ENCODE measurements at places on chromosomes 16 and 17.
A peak's percentile ranks its signal among the peaks of the same experiment; 100 is the strongest.

DNA sequence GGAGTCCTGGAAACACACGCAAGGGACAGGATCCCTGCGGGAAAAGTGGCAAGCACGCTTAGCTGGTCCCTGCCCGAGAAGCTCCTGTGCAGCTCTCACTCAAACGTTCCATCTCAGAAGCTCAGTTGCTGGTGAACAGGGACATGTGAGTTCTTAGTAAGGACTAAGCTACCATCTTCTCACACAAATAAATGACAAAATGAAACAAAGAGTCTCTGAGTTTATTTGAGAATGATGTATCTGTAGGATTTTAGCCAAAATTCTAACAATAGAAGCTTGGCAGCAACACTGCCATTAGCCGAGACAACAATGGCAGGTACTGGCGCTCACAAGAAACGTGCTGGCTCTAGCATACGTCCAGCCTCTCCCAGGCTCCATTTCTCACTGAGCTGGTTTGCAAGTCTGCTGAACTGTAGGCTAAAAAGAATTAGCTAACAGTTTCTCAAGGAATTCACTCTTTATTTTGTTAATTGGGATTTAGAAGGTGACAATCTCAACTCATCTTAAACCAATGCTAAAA is 90.2 kb downstream of the VPS53 start:
- H3K27me3 ChIP-seq = no peaks in the 10 kb centered on the region
- H3K4me1 ChIP-seq = no peaks in the 10 kb centered on the region
- no peak overlapping the region for H3K4me3 ChIP-seq

GRCh38 chr17:50582741-50583140 is 22.2 kb downstream of the CACNA1G start:
- H3K27me3 ChIP-seq = no peaks in the 10 kb centered on the region
- no peaks in the 10 kb centered on the region for H3K4me1 ChIP-seq
- no peaks in the 10 kb centered on the region for H3K36me3 ChIP-seq
- H3K27ac ChIP-seq = no peak overlapping the region
- no peak overlapping the region for H3K4me3 ChIP-seq

DNA sequence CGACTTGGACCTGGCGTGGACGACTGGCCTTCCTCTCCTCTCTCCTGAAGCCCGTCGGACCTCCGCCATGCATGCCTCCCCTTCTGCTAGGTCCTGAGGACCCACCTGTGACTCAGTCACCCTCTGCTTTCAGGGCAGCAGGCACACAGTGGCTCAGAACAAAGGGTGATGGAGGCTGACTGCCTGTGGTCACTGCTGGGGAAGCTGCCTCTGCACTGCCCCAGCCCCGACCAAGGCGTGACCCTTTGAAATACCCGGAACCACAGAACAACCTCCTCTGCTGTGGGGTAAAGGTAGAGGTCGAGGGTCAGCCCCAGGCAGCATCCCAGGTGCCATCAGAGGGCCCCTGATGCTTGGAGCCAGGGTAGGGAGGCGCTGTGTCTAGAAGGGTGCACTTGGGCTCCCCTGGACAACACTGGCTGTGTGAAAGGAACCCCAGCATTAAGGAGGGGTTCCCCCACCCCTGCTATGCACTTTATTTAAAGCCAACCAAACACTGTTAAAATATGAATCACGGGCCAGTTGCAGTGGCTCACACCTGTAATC is 12.5 kb upstream of the SLC4A1 start:
- H3K4me1 ChIP-seq = peaks cover 14% of the 10 kb centered on the region
- no peaks in the 10 kb centered on the region for H3K36me3 ChIP-seq
- H3K27ac ChIP-seq = peak overlapping the region; percentile 55
- no peaks in the 10 kb centered on the region for H3K27me3 ChIP-seq
- no peak for DNase-seq

- H3K27me3 ChIP-seq = no peaks in the 10 kb centered on the region
- no peaks in the 10 kb centered on the region for H3K4me1 ChIP-seq
- H3K4me3 ChIP-seq = no peak overlapping the region
Measured at GRCh38 chr17:69333561-69333960, 6.6 kb upstream of the ABCA5 start.

DNA sequence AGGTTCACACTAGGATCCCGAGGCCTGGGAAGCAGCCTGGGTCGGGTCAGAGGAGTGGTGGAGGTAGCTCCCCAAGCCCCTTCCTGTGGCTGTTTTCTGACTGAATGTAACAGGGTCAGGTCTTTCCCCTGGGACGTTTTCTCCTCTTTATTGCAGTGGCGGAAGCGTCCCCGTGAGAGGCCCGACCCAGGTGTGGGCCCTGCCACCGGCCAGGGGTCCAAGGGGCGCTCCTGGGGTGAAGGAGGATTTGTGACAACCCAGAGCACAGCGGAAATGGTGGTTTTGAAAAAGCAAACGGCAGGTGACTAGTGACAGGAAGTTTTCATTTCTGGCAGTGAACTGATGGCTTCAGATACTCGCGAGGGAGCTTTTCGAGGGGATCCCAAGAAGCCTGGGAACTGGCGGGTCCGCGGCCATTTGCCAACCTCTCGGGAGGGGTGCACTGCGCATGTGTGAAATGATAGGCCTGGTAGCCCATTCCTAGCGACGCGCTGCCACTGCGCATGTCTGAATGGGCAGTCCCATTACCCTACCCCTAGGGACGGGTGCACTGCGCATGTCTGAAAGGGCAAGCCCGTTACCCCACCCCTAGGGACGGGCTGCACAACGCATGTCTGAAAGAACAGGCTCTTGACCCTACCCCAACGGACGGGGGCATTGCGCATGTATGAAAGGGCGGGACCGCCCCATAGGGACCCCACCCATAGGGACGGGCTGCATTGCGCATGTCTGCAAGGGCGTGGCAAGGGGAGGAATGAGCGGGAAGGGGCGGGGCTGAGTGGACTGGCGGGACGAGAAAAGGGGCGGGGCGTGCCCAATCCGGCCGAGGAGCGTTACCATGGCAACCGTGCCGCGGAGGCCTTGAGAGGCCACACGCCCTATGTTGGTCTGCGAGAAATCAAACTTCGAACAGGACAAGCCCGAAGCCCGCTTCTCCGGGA is 1747.9 kb downstream of the TP53TG3F start:
- no peak overlapping the region for H3K27ac ChIP-seq
- DNase-seq = no peak
- H3K4me3 ChIP-seq = no peak overlapping the region
- no peaks in the 10 kb centered on the region for H3K27me3 ChIP-seq

DNA sequence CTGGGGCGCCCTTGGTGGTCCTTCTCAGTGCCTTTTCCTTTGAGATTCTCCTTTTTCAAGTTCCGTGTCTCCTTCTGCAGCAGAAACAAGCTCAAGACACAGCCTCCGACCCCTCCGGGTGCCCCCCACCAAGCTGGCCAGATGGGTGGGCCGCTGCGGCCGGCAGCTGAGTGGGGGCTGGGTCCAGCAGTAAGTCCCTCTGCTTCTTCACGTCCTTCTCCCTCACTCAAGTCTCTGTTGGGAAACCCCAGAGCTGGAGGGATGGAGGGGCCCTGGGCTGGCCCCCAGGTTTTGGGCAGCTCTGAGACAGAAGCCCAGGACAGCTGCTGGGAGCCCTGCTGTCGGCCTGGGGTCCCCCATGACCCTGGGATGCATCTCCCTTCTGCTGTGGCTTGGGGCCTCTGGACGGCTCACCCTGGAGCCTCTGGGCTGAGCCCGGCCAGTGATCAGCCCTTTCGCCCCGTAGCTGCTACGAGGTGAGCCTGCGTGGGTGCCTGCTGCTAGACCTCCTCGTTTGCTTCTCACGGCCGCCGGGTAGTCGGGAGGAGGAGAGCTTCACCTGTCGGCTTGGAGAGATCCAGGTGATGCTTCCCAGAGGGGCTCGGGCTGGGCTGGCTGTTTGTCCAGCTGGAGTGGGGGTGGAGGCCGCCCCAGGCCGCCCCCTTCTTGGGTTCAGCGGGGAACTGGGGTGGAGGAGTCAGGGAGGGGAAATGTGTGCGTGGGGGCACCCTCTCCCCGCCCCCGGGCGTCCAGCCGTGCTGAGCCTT is 10.7 kb downstream of the ENGASE start:
- H3K36me3 ChIP-seq = no peaks in the 10 kb centered on the region
- no peaks in the 10 kb centered on the region for H3K4me1 ChIP-seq

DNA sequence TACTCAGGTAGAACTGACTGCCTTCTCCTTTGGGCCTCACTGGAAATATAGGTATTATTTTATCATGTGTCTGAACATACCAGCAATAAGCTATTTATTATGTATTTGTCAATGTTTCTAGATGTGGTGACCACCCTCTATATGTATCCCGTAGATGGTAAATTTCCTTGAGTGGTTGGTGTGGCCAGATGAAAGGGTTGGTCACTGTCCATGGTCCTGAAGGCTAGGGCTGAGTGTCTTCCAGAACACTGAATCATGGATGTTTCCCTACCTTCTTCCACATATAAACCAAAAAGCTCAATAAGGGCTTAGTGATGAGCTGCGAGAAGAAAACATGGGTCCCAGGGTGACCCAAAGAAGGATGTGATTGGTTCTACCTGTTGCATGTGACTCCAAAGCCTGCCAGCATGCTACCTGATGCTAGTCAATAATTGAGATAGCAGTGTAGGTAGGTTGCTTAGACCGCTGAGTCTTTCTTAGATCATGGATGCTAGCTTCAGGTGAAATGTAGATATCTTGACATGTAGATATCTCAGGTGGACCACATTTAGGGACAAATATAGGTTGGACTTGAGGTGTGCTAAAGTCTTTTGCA is 150.3 kb downstream of the ASIC2 start:
- no peak overlapping the region for H3K4me3 ChIP-seq
- DNase-seq = peak; percentile 71
- no peaks in the 10 kb centered on the region for H3K4me1 ChIP-seq

DNA sequence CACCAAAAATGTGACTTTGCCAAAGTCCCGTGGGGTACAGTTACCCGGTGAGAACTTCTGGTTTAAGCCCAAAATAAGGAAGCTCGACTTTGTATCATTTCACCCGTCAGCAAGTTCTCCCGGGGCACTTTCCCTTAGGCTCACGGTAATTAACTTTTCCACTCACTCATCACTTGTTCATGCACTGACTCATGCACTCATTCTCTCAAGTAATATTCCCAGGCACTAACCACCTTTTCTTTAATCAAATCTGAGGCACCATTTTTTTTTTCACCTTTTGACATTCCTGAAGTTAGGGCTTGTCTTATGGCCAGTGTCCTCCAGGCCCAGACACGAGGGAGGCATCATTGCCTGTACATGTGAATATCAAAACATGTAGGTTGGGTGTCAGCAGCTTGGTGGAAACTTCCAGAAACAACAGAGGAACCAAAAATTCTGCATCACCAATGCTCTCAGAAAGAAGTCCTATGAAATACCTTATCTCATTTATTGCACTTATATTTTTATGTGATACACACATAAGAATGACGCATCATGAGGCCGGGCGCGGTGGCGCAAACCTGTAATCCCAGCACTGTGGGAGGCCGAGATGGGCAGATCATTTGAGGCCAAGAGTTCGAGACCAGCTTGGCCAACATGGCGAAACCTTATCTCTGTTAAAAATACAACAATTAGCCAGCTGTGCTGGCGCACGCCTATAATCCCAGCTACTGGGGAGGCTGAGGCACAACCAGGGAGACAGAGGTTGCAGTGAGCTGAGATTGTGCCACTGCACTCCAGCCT is 36.1 kb upstream of the ATP2C2 start:
- no peak overlapping the region for H3K27ac ChIP-seq
- no peaks in the 10 kb centered on the region for H3K36me3 ChIP-seq
- no peaks in the 10 kb centered on the region for H3K27me3 ChIP-seq
- DNase-seq = no peak

GRCh38 chr16:10682604-10683003 is 12.1 kb downstream of the TEKT5 start:
- DNase-seq = no peak
- no peak overlapping the region for H3K27ac ChIP-seq
- no peak overlapping the region for H3K4me3 ChIP-seq
- no peaks in the 10 kb centered on the region for H3K27me3 ChIP-seq

DNA sequence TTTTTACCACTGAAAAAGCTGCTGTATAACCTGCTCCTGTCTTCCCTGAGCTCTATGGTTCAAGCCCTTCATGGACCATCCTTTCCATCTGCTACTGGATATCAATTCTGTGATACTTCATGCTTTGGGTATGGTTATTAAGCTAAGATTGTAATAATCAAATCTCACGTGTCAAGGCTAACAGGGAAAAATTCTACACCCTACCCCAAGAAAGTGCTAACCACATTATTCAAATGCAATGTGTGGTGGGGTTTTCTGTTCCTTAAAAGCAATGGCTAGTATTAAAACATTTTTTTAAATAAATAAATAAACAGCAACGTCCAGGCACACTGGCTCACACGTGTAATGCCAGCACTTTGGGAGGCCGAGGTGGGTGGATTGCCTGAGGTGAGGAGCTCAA is 65.9 kb downstream of the SPAG9 start:
- DNase-seq = no peak
- no peaks in the 10 kb centered on the region for H3K36me3 ChIP-seq
- no peaks in the 10 kb centered on the region for H3K27me3 ChIP-seq
- H3K4me1 ChIP-seq = peaks cover 3% of the 10 kb centered on the region
- H3K4me3 ChIP-seq = no peak overlapping the region
- H3K27ac ChIP-seq = no peak overlapping the region

DNA sequence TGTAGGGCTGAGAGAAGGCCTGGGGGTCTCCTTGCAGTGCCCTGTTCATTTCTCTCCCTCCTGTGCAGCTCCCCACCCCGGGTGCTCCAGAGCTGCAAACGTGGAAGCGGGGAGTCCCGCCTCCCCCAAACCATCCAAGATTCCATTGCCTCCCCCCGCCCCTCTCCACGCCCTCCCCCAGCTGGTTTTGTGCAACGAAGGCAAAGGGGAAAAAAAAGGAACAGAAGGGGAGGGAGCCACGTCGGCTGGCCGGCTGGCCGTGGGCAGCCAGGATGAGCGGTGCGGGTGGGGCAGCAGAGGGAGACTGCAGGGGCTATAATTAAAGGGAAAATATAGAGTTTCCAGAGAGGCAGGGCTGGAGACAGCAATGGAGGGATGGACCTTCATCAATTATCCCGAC is 1.7 kb upstream of the COL1A1 start:
- no peak overlapping the region for H3K27ac ChIP-seq
- H3K27me3 ChIP-seq = peaks cover 26% of the 10 kb centered on the region
- H3K4me1 ChIP-seq = peaks cover 25% of the 10 kb centered on the region
- no peak for DNase-seq
- H3K4me3 ChIP-seq = no peak overlapping the region
- H3K36me3 ChIP-seq = no peaks in the 10 kb centered on the region

DNA sequence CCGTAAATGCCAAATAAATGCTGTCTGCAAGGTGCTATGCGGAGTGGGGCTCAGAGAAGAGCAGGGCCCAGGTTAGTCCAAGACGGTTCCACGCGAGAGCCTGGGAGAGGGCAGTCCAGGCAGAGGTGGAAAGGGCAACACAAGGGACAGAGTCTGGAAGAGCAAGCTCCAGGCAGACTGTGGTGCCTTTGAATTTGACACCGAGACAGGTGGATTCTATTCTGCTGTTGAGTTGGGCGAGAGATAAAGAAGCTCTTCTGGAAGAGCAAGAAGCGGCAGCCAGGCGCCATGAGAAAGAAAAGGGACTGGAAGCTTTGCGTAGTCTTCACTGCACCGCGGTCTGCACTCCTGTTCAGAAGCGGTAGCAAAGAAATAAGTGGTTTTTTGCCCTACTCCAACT is 55.6 kb downstream of the CYTH1 start:
- H3K4me3 ChIP-seq = no peak overlapping the region
- no peaks in the 10 kb centered on the region for H3K36me3 ChIP-seq
- H3K27me3 ChIP-seq = no peaks in the 10 kb centered on the region
- no peak for DNase-seq

- no peaks in the 10 kb centered on the region for H3K27me3 ChIP-seq
- H3K4me1 ChIP-seq = no peaks in the 10 kb centered on the region
- no peak for DNase-seq
Measured at GRCh38 chr17:66522591-66523272, 220.3 kb downstream of the PRKCA start.

GRCh38 chr16:4663465-4663776 is 29.9 kb upstream of the NUDT16L1 start:
- no peak overlapping the region for H3K4me3 ChIP-seq
- peak overlapping the region; percentile 69 for H3K27ac ChIP-seq
- no peaks in the 10 kb centered on the region for H3K27me3 ChIP-seq
- H3K4me1 ChIP-seq = no peaks in the 10 kb centered on the region
- DNase-seq = no peak

Measured in GM23338 (cell line).